ENCODE measurements at places on chromosomes 4 and X.

- DNase-seq: no peak
Observed at GRCh38 chr4:153115322-153116290, 88.6 kb upstream of the TRIM2 start.

DNA sequence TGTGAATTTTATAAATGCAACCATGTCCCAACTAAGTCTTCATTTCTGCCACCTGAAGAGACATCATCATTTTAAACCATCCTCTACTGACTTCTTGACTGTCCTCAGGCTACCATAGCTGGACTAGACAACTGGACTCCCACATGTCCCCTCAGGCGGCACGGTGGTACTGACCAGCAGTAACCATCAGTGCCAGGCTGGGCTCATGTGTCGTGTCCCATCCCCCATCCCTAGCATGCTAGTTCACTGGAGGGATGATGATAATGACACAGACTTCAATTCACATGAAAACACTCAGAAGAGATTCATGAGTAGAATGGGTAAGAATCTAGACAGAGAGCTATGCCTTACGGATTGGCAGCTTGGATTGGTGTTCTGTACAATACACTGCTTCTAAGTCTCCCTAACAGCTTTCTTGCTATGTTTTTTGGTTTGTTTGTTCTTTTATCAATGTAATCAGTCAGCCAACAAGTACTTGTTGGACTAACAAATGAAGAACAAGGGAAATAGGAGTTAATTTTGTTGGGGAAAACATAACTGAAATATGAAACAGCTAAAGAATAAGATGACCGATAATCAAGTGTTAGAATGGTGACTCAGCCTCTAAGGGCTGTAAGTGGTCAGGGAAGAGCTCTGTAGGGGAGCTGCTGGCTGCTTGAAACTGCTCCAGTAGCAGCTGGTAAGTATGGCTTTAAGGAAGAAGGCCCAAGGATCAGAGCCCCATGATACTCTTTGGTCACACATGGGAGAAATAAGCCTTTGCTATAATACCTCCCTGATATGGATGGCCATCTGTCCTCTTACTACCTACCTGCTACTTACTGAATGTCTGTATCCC lies 10.3 kb downstream of the ZDHHC9 start:
- DNase-seq: no peak

DNA sequence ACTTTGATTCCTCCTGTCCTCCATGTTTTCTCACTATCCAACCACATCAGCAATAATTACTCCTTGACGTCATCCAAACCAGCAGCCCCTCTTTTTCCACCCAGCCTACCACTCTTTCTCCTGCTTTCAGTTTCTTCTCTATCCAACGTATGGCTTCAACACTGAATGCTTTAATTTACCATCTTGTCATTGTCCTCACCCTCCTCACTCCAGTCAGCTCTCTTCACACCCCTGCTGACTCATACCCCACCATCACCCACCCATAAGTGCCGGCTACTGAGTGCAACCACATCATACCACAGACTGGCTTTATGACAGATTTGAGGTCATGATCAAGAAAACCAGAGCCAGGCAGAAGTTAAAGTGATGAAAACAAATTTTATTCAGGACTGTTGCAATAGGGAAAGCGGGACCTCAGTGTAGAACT lies 9.8 kb upstream of the ANXA5 start:
- no peak for DNase-seq

DNA sequence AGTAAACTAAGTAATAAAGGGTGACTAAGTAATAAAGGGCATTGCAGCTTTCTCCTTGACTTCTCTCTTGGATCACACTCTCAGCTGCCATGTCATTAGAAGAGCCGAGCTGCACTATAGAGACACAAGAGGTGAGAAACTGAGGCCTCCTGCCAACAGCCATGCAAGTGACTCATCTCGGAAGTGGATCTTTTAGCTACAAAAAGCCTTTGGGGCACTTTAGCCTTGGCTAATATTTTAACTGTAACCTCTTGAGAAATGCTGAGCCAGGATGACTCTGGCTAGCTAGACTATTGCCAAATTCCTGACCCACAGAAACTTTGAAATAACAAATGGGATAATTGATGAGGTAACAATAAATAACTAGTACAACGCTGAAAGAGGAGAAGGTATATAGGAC lies 1.5 kb upstream of the NEIL3 start:
- no peak for DNase-seq

DNA sequence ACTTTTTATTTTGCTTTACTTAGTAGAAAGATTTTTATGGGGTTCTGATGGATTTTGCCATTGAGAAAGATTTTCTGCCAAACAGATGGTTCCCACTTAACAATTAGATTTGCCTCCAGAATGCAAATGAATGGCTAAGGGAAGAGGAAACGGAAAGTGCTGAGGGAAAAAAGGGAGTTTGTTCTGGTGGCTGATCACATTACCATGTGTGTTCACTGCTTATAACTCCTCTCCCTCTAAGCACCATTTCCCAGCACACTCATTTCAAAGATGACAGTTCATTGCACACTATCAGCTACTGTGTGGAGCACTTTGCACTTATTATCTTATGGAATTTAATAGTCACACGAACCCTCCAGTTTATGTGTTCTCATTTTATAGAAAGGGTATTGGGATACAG lies 68.0 kb upstream of the GRID2 start:
- no peak for DNase-seq

GRCh38 chrX:49037883-49038475 lies 5.2 kb downstream of the TFE3 start:
- DNase-seq: no peak

DNA sequence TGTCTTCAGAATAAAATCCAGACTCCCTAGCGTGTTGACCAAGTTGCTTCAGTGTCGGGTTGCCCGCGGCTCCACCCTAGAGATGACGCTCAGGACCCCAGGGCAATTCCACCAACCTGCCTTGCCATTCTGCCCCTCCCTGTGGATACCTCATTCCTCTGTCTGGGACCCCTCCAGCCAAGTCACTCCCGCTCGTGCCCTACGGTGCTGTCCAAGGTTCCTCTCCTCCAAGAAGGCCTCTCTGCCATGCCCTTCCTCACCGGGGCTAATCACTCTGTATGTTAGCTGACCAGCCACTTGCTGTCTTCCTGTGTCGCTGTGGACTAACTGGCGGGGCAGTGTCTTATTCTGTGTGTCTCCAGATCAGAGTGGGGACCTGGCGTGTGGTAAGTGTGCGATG lies 46.6 kb downstream of the TENM3 start:
- no peak for DNase-seq

GRCh38 chrX:110001740-110002299 lies 1.1 kb upstream of the TMEM164 start:
- DNase-seq: no peak

- no peak for DNase-seq
Observed at GRCh38 chrX:45449982-45450381, 249.3 kb upstream of the DIPK2B start.

- DNase-seq: no peak
Observed at GRCh38 chrX:39840133-39840532, 257.6 kb downstream of the BCOR start.

- no peak for DNase-seq
Observed at GRCh38 chr4:1479454-1479853, 73.2 kb upstream of the NKX1-1 start.

DNA sequence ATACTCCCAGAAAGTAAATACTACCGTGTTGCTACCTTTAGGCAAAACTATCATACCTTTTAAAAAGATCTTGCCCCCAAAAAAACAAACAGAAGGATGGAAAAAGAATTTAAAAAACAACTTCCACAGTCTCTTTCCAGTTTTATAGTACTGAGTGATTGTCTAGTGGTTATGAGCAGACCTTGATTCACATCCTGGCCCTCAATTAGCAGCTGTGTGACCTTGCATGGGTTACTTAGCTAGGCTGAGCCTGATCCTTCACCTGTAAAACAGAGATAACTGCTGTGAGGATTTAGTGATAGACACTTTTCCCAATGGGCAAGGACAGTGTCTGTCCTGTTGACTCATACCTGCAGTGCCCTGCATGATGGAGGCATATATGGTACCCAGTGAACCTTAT lies 49.0 kb downstream of the SMAD1 start:
- DNase-seq: no peak

DNA sequence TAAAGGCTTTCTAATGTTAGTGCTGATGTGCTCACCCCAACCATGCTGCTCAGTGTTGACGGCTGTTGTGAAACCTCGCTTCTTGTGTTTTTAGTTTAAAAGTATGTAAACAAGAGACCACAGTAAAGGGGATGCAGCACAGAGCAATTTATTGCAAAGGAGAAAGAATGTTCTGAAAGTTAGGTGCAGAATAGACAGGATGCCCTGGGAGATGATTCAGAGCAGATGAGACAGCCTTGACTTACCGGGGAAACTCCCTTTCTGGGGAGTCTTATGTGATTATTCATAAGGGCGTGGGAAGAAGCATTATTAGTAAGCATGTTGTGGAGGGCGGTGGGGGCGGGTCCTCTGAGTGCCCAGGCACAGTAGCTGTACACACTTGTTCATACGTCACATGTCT lies 47.7 kb downstream of the EVC start:
- no peak for DNase-seq

GRCh38 chr4:26542991-26543390 lies 40.9 kb upstream of the TBC1D19 start:
- no peak for DNase-seq

GRCh38 chr4:173169178-173169427 lies 492 bp downstream of the GALNT7 start:
- DNase-seq: no peak

GRCh38 chr4:100803751-100804150 lies 285.9 kb upstream of the EMCN start:
- no peak for DNase-seq

- peak; percentile 63 for DNase-seq
Observed at GRCh38 chrX:47384502-47384901, 14.1 kb downstream of the ZNF157 start.

DNA sequence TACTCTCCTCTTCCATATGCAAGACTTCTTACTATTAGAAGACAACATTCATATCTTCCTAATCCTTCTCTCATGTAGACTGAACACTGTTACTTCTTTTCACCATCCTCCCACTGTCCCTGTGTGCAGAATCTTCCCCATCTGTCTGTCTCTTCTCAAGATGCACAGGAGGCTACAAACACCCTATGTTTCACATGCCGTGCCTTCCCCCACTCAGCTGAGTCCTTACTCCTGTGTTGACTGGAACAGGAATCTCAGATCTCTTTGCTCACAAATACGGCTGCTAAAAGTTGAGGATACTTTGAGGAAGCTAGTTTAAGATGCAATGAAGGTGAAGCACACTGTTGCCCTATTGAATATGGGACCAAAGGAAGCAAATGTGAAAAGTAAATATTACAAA lies 168.5 kb upstream of the GPC4 start:
- no peak for DNase-seq

DNA sequence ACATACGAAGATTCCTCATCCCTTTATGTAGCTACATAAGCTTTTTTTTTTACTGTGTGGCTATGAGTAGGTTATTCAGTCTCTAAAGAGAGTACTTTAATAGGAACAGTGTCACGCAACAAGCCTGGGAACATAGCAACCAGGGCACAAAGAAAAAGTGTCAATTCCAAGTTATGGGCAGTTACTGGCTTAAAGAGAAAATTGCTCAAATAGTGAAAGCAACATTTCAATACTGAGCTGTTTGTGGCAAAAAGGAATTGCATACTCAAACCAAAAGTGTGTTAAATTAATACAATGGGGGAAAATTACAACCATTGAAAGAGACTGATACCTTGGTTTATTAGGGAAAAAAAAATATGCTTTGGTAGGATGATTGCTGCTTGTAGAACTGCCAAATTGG lies 41.2 kb upstream of the ENOX2 start:
- DNase-seq: no peak

DNA sequence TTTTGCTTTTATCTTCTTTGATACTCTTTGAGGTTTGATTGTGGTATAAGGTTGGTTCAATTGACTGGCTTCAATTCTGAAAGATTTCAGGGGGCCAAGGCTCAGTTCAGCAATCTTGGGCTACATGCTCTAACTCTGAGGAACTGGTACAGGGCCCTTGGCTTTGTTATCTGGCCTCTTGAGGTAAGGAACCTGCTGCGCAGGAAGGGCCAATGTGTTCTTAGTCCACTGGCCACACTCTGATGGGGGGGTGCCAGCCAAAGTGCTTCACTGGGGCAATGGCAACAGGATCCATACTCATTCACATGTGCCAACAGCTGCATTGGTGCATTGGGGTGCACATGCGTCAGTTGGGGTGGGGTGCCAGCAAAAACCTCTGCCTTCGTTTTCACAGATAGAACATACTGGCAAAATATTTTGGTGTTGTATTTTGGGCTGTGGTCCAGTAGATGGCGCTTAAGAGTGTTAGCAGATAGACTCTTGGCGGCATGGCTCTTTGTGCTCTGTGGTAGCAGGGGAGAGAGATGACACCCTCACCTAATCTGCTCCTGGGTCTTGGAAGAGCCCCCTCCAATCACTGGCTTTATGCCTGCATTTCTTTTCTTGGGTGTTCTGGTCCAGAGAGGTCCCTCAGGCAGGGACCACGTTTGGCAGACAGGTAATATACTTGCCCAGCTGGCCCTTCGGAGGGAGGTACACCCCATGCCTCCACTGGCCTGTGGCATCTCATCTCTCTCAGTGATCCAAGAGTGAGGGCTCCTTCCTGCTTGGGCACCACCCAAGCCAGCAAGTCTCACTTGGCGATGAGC lies 42.9 kb downstream of the NDST3 start:
- peak; percentile 61 for DNase-seq

GRCh38 chr4:137510557-137511265 lies 21.6 kb downstream of the PCDH18 start:
- peak; percentile 65 for DNase-seq

- DNase-seq: no peak
Observed at GRCh38 chr4:81923140-81923539, 450.7 kb downstream of the HNRNPD start.
